Hematopoietic multipotent progenitor cell treated with erythropoietin and hydrocortisone succinate and interleukin-3 and kit ligand, for 8 days (in vitro differentiated cells): ENCODE measurements at places on chromosomes 7 and 10.

DNA sequence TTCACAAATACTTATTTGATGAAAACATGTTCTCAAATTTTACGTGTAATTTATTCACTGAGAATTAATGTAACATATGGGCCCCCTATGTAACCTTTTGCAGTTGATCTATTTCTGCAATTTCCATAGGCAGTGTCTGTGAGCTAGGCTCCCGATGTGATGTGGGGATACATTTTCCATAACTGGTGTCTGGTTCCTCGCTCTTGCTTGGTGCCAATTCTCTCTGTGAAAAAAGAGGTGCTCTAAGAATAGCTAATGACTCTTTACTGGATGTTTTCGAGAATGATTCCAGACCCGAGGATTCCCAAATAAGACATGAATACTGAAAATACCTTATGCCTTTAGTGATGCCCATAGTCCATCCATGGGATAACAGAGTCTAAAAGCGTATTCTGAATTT, 286.7 kb upstream of the FZD8 start:
- DNase-seq = no peak

GRCh38 chr10:47222461-47222860, 77.5 kb upstream of the GDF10 start:
- no peak for DNase-seq

- no peak for DNase-seq
Measured at GRCh38 chr7:67614843-67615242, 618.2 kb downstream of the TYW1 start.

- DNase-seq = no peak
Measured at GRCh38 chr10:32204606-32205005, 142.4 kb downstream of the EPC1 start.

DNA sequence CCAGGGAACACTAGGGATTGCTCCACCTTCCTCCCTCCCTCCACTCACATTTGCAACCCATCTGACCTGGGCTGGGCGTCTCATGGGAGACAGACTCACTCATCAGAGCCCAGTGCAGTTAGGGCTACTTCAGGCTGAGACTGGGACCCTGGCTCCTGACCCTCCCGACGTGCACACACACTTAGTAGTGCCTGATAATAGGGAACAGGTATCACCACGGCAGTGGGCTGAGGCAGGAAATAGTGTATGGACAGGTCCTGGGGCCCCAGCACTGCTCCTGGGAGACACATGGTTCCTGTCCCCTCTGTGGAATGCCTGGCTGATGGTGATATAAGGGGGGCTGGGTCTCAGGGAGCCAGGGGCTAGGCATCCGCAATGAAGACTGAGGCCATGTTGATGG, 14.3 kb downstream of the AQP1 start:
- DNase-seq = no peak

GRCh38 chr10:24208661-24209431, at the start of gene KIAA1217:
Gene KIAA1217, plus strand, starts transcription at chr10:24209138. Its CDS starts 56 bp downstream, at chr10:24209194.
- DNase-seq = no peak

GRCh38 chr7:15963206-15963605, 276.7 kb upstream of the MEOX2 start:
- DNase-seq = no peak

DNA sequence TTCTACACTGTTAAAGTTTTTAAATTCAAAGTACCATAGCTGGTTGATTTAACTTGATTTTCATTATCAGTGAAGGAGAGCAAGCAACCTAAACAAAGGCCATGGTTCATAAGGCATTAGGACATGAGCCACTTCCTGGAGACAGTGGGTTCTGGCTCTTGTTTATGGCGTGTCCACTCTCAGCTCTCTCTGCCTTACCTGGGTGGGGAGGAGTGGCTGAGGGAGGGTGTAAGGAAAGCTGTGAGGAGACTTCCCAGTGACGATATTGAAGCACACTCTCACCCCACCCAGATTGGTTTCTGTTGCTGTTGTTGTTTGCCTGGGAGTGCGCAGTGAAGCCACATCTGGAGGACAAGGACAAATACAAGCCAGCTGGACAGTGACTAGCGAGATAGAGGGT, 365.3 kb upstream of the FZD8 start:
- DNase-seq = no peak
